ENCODE measurements at places on chromosomes 1 and 21. TPM values are rescaled to one million over a fixed set of nuclear protein-coding genes. Genes with fewer than 3 reads are reported as not detected.

DNA sequence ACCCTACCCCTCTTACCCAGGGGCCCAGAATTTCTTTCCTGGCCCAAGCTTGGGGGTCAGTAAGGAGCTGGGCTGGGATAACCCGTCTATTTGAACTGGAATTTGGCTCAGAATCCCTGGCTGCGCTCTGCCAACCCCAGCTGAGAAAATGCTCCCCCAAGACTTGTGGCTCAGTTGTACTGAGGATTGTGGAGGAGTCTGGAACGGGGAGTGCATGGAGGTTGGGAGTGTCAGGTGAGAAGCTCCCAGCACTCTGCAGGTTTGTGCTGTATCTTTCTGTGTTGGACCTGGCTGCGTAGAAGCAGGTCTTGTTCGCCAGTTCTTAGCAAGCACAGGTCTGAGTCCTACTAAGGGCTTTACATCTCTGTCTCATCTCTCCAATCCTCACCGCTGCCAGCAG, 1.6 kb downstream of the TCEA3 start:
- no peak for DNase-seq

- DNase-seq, result no peak
Observed at GRCh38 chr21:43306391-43306790, 120.5 kb downstream of the SIK1 start.

DNA sequence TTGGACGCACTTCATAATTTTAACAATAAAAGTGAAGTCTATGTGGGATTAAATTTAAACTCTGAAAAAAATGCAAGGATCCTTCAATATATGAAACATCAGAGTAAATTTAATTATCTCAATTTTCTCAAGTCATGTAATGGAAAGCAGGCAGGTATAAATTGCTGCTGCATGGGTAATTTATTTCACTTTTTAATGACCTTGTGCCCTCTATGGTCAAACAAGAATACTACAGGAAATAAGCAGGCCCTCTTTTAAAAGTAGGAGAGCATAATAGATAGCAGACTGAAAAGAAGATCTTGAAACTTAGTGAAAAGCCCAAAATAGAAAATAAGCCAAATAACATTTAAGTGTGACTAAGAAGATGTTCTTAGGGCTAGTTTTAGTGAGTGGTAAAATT, 22.9 kb downstream of the BCAS2 start:
- DNase-seq, result no peak

- DNase-seq, result no peak
Observed at GRCh38 chr21:28299946-28300345, 692.7 kb downstream of the LTN1 start.

DNA sequence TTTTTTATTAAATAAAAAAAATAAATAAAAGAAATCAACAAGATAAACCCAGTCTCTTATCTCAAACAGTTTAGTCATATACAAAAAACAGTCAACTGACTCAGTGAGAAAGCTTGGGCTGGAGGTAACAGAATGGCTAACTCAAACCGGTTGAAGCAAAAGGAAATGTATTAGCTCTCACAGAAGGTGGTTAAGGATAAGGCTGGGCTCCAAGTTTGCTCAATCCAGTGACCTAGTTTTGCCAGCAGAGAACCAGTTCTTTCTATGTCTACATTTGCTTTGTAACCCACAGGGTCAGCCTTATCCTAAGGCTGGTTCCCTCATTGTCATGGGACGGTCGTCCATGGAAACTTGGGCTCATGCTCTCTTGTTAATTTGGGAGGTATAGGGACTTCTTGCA, 144.5 kb upstream of the L1TD1 start:
- no peak for DNase-seq

GRCh38 chr1:5819391-5820025, 172.7 kb downstream of the NPHP4 start:
- DNase-seq, result no peak

DNA sequence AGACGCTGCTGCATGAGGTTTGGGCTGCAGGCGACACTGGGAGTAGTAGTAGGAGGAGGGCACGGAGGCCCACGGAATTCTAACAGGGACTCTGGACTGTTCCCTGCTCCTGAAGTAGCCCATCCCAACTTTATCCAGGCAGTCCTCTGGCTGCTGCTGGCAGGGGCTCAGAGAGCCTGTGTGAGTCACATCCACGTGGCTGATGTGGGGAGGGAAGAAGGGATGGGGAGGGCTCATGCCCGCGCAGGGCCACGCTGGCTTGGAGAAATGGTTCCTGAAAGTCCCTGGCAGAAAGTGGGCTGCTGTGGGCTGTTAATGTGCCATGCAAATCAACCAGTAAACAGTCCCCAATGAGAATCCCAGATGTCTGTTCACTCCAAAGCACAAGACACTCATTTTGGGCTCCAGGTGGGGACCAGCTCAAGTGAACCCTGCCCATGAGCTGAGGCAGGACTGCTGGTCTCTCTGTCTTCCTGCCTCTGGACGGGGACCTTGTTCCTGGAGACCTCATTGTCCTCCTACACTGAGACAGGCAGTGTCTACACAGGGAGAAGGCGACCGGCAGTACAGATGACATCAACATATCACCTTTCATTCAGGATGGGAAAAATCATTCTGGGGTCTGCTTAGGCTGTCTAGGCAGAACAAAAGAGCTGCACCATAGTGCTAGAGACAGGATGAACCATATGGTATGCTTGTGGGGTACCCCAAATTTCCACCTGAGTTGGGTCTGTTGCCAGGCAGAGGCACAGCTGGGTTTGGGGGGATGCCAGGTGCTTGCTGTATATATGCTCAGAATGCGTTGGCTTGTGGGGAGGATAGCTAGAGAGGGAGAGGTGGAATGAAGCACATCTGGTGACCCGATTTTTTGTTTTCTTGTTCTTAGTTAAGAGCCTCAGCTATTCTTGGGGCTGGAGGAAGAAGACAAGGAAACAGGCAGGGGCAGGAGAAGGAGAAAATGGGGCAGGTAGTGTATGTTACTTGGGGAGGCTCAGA, 57.9 kb upstream of the FMOD start:
- no peak for DNase-seq

GRCh38 chr1:18901952-18902522, 318 bp downstream of the ALDH4A1 start:
- DNase-seq, result no peak

STUM gene
- polyA plus RNA-seq, result 0.06 TPM

GRCh38 chr21:15820852-15821379, 91.1 kb downstream of the USP25 start:
- DNase-seq, result no peak

DNA sequence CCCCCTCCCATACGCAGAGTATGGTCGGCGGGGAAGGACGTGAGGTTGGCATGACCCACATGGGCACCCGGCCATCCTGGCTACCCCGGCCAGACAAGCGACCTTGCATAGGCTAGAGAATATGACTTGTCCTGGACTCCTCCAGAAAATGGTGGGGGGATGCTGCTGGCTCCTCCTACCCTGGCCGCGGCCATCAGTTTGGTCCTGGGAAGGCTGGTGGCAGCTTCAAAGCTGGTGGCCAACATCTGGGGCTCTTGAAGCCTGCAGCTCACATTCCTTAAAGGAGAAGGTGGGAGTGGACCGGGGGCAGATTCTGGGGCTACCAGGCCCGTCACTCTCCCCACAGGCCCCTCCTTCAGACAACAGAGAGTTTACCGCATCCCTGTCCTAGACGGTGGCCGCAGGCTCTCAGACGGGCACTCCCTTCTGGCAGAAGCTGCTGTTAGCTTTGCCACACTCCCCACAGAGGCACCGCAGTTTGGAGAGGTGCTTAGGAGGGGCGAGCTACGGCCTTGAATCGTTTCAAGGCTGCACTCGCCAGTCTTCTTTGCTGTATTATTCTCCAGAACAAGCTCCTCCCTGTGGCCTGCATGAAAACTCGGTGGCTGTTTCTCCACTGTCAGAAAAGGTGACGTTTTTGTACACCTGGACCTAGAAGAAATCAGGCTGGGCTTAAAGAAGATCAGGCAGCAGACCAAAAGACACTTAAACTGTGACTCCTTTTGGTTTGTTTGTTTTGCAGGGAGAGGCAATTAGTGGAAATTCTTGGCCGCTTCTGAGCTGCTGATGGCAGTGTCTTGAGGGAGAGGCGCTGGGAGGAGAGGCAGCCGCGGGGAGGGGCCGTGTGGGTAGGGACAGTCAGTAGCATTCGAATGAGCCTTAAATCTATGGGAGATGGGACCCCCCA, 68.0 kb downstream of the RUNX3 start:
- no peak for DNase-seq

TMEM269 gene
- polyA plus RNA-seq, result not detected
